Activated CD4-positive, CD25-positive, alpha-beta regulatory T cell (primary cell): ENCODE measurements at places on chromosomes 1 and 21.

DNA sequence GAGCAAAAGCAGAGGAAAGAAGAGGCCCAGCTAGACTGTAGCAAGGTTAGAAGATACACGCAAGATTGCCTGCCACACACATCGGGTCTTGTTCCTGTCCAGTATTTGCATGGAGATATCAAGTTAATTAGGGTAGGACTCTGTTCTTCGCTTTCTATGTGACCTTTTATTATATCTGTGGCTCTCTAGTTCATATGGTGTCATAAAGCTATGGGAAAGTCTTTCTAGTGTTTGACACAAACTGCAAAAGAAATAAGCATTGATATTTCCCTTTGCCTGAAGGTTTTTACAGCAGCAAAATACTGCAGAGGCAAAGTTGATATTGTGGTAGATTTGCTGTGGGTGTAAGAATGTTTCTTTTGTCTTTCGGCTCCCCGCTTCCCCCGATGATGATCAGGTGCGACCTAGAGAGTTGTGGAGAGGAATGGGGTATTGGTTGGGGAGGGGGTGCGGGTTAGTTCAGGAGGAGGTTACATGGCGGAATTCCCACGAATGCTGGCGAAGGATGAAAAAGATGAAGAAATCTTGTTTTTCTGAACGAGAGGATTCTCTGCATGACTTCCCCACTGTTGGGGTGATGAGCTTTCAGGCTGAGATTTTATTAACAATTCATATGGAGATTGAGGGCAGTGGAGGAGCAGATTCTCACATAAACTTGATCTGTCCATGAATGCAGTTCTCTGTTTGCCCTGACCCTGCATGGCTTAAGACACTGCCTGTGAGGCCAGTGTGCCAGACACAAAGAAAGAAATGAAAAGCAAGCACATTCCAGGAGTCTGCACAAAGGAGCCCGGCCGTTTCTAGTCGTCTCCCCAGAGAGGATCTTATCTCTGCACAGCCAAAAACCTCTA is 550.2 kb downstream of the USP25 start:
- DNase-seq, result no peak

- DNase-seq, result no peak
Measured at GRCh38 chr1:172345077-172345476, 75.4 kb upstream of the C1orf105 start.

GRCh38 chr1:93592551-93592949 is 89.1 kb downstream of the BCAR3 start:
- no peak for DNase-seq

DNA sequence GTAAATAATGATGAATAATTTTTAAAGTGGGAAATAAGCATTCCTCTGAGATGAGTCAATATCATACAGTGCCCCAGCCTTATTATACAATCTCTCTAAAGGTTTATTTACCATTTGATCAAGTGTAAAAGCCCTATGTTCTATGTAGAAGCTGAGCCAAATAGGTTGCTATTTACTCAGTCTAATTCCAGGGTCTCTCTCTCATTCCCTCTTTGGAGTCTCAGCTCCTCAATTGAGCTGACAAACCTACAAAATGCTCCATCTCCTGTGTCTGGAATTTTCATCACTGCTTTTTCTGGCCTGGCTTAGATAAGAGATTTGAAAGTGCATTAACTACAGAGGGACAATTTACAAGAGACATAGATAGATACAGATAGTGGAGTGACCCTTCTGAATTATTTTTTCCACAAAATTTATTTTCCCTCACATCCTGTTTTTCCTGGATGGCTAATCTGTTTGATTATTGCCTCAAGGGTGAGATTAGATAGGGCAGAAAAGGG is 24.8 kb upstream of the USH2A start:
- DNase-seq, result no peak

GRCh38 chr1:218582646-218583045 is 237.5 kb downstream of the TGFB2 start:
- no peak for DNase-seq

DNA sequence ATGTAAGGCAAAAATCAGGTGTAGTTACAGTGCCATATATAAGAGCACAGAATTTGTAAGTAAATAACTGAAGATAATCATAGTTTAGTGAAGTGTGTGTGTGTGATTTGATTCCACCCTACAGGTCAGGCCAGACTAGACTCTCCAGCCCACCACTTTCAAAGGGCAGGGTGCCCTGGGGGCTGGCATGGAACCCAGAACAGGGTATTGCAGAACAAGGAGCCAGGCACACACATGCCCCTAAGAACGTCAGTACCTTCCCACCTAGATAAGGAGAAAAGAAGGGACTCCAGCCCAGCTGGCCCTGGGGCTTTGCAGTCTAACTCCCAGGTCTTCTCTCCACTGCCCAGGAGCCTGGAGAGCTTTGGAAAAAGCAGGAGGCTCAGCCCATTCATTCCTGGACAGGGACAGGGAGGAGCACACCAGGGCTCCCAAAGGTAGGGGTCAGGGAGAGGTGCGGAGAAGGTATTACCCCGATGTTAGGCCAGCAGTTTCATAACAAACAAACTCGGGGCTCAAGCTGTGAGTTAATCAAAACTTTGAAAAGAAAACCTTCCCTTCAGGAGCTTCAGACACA is 149.7 kb upstream of the VANGL1 start:
- DNase-seq, result no peak

DNA sequence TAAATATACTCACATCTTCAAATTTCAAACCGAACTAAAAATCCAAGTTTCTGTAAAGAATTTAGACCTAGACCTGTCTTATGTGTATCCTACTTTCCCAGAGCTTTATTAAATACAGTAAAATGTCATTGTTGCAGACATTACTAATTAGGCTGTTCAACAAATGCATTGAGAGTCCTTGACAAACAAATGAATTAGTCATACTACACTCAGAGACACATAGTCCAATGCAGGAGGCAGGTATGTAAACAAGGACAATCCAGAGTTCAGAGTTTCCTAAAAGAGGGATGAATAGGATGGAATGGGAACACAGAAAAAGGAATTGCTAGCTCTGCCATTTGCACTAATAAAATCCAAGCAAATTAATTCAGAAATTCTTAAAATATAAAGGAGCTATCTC is 1.6 kb upstream of the EGLN1 start:
- no peak for DNase-seq

GRCh38 chr1:97461782-97462181 is 459.1 kb downstream of the DPYD start:
- DNase-seq, result no peak

GRCh38 chr1:19074361-19074901 is 118.0 kb upstream of the IFFO2 start:
- DNase-seq, result peak; percentile 43

GRCh38 chr1:182925661-182926060 is 27.3 kb downstream of the SHCBP1L start:
- DNase-seq, result no peak
